ENCODE measurements at places on chromosomes 3 and 15. TPM values are rescaled to one million over a fixed set of nuclear protein-coding genes. Genes with fewer than 3 reads are reported as not detected.

DNA sequence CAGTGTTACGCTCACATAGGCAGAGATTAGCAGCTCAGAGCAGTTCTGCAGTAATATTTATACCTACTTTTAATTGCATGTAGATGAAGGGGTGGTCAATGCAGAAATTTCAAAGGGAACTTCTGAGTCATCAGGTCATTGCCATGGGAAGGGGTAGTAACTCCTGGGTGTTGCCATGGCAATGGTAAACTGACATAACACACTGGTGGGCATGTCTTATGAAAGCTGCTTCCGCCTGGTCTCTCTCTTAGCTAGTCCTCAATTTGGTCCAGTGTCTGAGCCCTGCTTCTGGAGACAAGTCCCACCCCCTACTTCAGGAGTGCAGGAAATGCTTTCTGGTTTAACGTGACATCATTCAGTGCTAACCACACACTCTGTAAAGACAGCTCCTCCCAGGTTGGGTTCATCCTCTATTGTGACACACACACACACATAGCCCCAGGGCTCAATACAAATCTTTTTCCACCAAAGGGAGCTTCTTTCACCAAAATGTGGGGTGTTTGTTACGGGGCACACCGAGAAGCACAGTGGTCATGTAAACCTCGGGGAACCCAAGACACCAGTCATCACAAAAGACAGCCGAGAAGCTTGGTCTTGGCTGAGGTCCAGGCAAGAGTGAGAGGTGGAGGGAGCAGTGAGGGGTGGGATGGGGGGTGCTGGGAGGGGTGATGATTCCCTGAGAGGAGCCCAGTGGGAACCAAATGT lies 74.5 kb downstream of the TLE3 start:
- no peak overlapping the region for H3K4me3 ChIP-seq
- no peaks in the 10 kb centered on the region for H3K36me3 ChIP-seq
- no peak overlapping the region for H3K27ac ChIP-seq
- DNase-seq: no peak
- H3K27me3 ChIP-seq: peaks cover 10% of the 10 kb centered on the region

DNA sequence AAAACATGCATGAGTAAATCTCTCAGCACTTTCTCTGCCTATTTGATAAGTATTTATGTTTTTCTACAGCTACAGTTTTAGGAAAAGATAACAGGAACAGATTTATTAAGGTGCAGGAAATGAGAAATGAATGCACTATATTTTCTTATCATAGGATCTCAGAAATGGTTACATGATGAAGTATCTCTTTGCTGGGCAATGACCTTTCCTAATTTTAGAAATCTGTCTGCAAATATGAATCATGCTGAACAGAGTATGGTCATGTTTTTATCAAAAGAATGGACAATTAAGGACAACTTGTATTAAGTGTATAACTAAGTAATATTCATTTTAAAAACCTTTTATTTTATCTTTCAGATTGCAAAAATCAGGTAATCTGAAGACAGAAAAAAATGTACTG lies 53.8 kb upstream of the SPPL2A start:
- H3K27ac ChIP-seq: no peak overlapping the region
- no peak for DNase-seq
- no peaks in the 10 kb centered on the region for H3K36me3 ChIP-seq

GRCh38 chr3:141086188-141086587 lies 35.0 kb downstream of the SPSB4 start:
- H3K4me3 ChIP-seq: no peak overlapping the region
- DNase-seq: no peak
- H3K27ac ChIP-seq: no peak overlapping the region
- no peaks in the 10 kb centered on the region for H3K27me3 ChIP-seq
- H3K4me1 ChIP-seq: peaks cover 3% of the 10 kb centered on the region
- no peaks in the 10 kb centered on the region for H3K36me3 ChIP-seq

- H3K27me3 ChIP-seq: no peaks in the 10 kb centered on the region
- no peak overlapping the region for H3K4me3 ChIP-seq
- H3K36me3 ChIP-seq: no peaks in the 10 kb centered on the region
- no peak overlapping the region for H3K27ac ChIP-seq
Measured at GRCh38 chr3:187105700-187106099, 33.6 kb downstream of the RPL39L start.

DNA sequence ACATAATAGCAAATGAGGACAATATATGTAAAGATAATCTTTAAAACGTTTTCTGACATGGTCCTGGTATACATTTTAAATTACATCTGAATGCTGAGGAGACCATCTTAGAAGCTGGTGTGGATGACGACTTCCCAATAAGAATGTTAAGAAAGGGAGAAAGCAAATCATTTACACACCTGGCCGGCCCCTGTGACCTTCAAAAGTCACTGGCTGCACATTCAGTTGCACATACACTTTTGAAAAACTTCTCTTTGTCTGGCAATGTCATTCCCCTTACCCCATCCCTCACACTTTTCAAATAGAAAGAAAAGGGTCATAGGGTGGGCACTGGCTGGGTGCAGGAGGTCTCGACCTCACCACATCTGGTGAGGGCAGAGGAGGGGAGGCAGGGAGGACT lies 391.0 kb downstream of the MECOM start:
- H3K27ac ChIP-seq: no peak overlapping the region
- no peaks in the 10 kb centered on the region for H3K36me3 ChIP-seq
- DNase-seq: no peak
- H3K27me3 ChIP-seq: no peaks in the 10 kb centered on the region
- H3K4me1 ChIP-seq: no peaks in the 10 kb centered on the region

CHL1 gene
- total RNA-seq: 2.6 TPM

GRCh38 chr3:20225769-20226168 lies 39.8 kb upstream of the SGO1 start:
- no peak overlapping the region for H3K27ac ChIP-seq
- no peaks in the 10 kb centered on the region for H3K27me3 ChIP-seq
- H3K36me3 ChIP-seq: no peaks in the 10 kb centered on the region
- no peak overlapping the region for H3K4me3 ChIP-seq
- no peak for DNase-seq

Data from heart left ventricle (tissue), 16 donors.